ENCODE measurements at places on chromosomes 12 and 14.

- DNase-seq: peak; percentile 12
Observed at GRCh38 chr14:81219759-81220579, 790 bp downstream of the GTF2A1 start.

GRCh38 chr14:38339696-38340095 lies 83.8 kb upstream of the CLEC14A start:
- DNase-seq: no peak

DNA sequence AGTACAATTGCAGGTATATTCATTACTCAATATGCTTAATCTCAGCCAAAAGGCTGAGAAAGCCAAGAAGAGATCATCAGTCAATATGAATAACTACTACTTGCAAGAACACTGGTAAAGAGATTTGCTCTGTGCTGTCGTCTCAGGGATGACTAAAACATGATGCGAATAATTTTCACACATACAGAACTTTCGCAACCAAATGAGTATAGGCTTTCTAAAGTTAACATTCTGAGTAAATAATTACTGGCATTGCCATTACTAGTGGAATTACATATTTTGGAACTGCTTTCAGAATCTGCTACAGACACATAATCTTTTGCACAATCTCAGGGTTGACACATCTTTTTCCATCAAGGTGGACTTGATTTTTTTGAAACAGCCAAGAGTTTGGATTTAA lies 24.7 kb downstream of the NCKAP1L start:
- no peak for DNase-seq

DNA sequence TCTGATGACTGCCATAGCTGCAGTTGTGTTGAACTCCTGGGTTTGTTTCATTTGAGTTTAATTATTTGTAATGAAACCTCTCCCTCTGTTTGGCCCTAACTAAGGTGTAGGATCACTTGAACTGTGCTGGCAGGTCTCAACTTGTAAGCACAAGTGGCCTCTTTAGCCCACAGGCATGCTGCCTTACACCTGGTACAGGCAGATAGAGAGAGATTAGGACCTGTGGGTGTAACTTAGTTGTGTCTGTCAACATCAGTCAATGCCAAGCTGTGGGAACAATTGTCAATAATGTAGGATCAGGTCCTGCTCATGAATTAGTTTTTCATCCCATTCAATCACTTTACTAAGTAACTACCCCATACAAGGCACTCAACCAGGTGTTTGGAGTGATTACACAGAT lies 263.0 kb upstream of the G2E3 start:
- DNase-seq: no peak

- DNase-seq: no peak
Observed at GRCh38 chr12:46680506-46680905, 145.3 kb downstream of the SLC38A4 start.

GRCh38 chr14:32559048-32559447 lies 229.9 kb downstream of the AKAP6 start:
- no peak for DNase-seq

DNA sequence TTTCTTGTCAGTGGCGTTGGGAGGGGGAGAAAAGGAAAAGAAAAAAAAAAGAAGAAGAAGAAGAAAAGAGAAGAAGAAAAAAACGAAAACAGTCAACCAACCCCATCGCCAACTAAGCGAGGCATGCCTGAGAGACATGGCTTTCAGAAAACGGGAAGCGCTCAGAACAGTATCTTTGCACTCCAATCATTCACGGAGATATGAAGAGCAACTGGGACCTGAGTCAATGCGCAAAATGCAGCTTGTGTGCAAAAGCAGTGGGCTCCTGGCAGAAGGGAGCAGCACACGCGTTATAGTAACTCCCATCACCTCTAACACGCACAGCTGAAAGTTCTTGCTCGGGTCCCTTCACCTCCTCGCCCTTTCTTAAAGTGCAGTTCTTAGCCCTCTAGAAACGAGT lies 1.9 kb downstream of the ASCL1 start:
- DNase-seq: no peak

DNA sequence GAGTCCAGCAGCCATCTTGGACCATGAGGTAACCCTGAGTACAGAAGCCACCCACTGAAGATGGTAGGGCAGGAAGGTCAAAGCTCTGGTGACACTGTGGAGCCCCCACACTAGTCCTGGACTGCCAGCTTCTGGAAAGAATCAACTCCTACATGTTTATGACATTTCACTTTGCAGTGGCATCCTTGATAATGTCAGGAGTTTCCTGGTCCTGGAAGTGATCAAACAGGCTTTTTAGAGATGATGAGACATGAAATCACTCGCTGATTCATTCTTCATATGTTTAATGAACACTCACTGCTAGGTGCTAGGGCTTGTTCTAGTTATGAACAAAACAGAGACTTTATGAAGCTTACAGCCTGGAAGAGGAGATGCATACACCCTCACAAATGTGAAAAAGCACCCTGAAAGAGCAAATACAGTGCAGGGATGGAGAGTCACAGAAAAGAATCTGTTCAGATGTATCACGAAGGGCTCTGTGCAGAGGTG lies 15.8 kb upstream of the HNF1A start:
- no peak for DNase-seq

- DNase-seq: no peak
Observed at GRCh38 chr14:25134184-25134583, 84.2 kb upstream of the STXBP6 start.

Data from occipital lobe (tissue), 3 donors.